Kidney tubule cell (primary cell): ENCODE measurements at places on chromosomes 4 and X.

DNA sequence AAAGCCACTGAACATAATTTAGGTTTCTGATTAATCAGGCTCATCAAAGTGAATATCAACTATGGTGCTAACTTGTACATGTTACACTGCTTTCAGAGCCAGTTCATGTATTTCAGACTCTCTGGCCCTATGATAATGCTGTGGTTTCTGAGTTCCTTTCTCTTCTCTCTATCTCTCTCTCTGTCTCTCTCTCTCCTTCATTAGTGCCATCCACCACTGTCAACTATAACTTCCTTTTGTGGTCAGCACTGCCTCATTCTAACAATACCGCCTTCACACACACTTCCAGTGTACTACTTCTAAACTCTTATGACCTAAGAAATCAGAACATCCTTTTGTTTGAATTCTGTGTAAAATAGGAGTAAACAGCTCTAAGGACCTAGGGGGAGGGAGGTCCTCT, 907.1 kb downstream of the RPA4 start:
- DNase-seq = peak; percentile 6

DNA sequence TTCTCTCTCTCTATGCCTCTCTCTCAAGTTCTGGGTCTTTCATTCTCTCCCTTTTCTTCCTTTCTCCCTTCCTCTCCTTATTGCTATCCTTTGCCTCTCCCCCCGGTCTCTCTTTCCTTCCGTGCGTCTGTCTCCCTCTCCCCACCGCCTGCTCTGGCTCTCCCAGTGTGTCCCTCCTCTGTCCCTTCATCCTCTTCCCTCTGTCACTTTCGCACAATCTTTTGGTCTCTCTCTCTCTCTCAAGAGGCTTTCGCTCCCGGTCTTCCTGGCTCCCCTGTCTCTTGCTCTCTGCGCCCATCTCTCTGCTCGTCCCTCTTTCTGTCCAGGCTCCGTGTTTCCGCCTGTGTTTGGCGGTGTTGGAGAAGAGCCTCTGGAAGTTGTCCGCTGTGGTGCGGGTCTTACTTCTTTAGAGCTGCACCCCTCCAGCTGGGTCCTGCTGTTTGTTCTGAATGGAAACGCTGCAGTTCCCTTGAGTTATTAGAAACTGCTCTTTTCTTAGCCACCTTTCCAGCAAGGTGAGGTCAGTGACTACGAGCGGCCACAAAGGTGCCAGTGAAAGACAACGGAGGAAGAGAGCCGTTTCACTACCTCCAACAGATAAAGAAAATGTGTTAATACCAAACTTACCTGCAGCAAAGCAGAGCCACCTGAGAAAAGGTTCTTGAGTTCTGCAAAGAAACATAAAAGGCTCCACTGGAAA, 1.1 kb downstream of the BMPR1B start:
- peak; percentile 20 for DNase-seq

GRCh38 chr4:163467082-163467770, 6.3 kb downstream of the TKTL2 start:
- DNase-seq = no peak

DNA sequence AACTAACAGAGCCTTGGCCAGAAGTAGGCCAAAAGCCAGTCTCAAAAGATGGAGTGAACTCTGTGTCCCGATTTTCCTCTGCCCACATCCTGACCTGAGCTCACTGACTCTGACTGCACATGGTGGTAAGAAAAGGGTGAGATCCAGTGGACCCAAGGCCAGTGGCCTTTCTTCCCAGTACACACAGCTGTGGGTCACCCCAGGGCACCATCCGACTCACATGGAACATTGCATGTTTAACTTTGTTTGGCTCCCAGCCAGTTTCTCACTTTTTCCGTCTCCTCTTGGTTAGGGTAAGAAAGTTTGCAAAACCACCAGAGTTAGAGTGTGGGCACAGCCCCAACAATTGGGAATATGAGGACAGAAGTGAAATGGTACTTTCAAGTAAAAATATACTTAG, 69.8 kb downstream of the GAB1 start:
- peak; percentile 32 for DNase-seq

GRCh38 chr4:7843831-7844593, 95.6 kb downstream of the AFAP1 start:
- peak; percentile 72 for DNase-seq

- DNase-seq = no peak
Measured at GRCh38 chrX:119759248-119759766, 919 bp downstream of the SOWAHD start.

DNA sequence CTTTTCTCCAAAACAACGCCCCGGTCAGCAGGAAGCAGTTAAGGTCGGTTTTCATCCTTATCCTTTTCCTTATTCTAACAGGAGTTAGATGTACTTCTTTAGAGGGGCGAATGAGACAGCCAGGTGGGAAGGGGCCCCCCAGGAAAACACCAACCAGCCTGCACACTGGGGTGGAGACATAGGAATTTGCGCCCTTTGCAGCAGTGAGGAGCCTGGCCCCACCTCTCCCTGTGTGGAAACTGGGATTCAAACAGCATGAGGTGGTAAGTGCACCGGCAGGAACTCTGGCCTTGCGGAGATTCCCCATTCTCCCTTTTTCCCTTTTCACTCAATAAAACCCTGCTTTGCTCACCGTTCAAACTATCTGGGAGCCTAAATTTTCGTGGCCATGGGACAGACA, 8.0 kb upstream of the FAM47C start:
- no peak for DNase-seq

GRCh38 chr4:87037671-87038334, 103.0 kb downstream of the AFF1 start:
- DNase-seq = no peak

GRCh38 chr4:74104145-74104544, 5.2 kb upstream of the CXCL2 start:
- no peak for DNase-seq

DNA sequence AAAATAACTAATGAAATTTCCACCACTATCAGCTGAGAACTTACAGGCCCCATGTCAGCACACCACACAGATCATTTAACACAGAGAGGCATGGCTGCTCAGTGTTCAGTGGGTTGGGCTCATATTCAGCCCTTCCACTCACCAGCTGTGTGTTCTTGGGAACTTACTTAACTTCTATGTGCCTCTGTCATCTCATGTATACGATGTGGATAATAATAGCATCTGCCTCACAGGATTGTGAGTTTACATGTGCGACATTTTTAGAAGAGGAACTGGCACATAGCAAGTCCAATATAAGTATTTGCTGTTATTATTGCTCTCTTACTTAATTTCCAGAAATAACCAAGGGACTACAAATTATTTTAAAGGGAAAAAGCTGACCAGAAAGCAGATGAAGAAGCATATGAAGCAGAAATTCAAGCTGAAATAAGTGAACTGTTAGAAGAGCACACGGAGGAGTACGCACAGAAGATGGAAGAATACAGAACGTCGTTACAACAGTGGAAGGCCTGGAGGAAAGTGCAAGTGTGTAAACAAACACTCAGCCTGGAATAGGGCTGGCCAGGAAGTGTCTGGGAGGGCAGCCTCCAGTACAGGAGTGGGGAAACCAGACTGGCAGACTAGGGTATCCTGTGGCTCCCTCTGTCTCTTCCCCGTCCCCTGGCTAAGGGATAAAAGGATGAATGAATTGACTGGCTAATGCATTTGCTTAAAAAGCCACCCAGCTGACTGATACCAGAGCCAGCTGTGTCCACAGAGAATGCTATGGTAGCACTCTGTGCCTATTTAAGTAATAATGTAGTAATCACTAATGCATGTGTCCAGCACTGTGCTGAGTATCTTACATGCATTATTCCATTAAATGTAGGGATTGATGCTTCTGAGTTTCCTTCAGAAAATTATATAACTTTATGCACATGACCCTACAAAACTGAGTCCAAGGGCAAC, 67.1 kb downstream of the CC2D2A start:
- DNase-seq = no peak

DNA sequence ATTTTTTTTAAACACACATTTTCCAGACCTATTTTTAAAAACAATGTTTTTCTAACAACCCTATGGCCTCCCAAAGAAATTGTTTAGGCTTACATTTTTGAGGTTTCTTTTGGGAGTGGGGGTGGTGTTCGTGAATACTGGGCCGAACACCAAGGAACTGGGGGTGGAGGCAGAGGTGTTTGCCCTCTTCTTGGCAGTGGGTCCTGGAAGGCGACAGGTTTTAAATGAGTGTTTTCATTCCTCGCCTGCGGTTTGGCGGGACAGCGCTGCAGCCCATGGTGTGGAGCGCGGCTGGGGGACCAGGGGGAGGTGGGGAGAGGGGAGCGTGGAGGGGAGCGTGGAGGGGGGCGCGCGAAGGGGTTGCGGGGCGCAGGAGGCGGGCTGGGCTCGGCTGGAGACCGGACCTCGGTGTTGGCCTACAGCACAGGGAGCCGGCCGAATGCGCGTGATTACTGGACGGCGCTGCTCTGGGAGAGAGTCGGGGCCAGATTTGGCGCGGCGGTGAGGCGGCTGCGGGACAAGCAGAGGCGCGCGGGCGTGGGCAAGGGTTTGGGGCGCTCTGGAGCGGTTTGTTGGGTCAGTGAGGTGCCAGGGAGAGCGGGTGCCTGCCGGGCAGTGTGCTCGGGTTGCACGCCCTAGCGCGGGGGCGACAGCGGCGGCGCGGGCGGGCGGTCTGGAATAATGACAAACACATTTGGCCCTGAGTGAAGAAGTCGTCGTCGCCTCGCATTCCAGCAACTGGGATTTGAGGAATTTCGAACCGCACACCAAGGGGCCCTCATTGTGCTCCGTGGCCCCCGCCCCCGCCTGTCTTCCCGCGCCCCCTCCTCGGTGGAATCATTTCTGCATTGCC, 764 bp downstream of the PDGFRA start:
- DNase-seq = no peak

GRCh38 chrX:155682834-155683233, 70.1 kb upstream of the TMLHE start:
- DNase-seq = no peak

DNA sequence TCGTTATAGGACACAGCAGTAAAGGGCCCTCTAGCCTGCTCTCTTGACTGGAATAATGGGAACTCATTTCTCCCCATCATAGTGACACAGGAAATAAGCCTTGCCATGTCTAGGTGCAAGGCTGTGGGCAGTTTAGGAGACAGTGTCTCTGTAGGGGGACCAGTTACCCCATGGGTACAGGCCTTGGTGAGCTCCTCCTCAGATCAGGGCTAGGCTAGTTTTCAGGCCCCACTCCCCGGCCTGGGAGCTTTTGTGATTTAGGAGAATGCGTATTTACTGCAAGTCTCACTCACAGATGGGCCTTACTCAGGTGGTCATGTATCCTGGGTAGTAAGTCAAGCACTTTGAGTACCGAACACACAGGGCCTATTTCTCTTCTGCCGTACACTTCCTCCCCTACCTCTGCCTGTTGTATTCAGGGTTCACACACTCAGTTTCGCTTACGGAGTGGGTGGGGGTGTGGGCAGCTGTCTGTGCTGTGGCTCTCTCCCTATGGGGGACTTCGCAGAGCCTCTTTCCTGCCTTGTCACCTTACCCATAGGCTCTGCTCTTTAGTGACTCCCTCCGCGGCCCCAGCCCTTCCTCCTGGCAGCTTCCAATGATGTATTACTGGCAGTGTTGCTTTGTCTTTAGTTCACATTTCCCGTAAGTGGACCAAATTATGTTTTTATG, 34.2 kb downstream of the FAM193A start:
- DNase-seq = no peak

DNA sequence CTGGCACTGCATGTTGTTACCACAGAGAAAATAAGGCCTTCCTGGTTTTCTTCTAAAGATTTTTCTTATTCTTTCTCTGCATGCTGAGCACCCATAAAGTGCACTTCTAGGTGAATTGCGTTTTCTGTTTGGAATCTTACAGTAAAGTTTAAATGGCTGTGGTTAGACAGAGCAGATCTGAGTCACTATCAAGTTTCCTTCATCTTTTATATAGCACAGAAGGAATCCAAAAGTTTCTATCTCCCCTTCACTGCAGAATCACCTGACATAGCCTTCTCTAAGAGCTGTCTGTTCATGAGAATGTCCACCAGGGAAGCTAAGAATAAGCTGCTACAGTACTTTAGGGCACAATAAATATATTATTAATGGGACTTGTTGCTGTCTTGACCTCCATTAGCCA, 455.5 kb upstream of the FAM241A start:
- DNase-seq = peak; percentile 7

DNA sequence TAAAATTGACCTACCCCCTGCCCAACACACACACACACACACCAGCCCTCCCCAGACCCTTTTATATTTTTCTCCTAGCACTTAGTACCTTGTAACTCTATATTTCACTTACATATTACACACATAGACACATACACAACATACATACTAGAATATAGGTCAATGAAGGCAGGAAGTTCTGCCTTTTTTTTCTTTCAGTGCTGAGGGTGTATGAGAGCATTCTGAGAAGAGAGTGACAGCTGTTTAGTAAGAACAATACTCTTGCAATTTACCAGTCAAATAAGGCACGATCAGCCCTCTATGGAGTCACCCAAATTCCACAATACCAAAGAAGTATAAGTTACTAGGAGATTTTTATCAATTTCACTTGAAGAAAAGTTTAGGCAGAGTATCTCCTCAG, 33.5 kb downstream of the ACE2 start:
- no peak for DNase-seq

DNA sequence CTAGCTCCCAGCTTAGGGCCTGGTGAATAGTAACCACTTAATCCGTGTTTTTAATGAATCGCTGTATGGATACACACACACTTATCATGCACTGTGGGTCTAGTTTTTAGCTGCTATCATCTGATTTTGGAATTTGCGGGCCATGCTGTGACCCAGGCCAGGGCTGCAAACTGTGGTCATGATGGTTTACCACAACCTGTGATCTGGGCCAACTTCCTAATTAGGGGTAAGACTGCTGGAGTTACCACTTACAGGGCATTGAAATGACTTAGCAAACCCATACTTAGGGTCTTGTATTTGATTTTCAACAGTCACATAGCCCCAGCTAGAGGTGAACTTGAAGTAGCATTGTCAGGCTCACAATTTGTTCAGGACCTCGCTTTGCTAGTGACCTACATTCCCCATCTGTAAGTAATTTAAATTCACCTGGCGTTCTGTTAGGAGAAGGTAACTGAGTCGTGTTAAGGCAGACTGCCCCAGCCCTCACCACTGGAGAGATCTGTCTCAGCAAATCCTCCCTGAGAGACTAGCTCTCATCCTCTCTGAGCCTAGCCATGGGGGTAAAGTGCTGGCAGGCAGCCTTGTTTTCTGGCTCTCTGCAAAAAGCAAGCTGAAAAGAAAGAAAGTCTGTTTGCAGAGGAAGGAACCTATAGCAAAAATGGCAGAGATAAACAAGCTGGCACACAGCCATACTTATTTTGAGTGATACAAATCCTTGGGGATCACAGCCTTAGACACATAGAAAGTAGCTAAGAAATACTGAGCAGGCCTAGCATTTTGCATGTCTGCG, 33.8 kb upstream of the EGFL6 start:
- no peak for DNase-seq

- DNase-seq = no peak
Measured at GRCh38 chr4:52045028-52045427, 6.1 kb upstream of the SPATA18 start.

DNA sequence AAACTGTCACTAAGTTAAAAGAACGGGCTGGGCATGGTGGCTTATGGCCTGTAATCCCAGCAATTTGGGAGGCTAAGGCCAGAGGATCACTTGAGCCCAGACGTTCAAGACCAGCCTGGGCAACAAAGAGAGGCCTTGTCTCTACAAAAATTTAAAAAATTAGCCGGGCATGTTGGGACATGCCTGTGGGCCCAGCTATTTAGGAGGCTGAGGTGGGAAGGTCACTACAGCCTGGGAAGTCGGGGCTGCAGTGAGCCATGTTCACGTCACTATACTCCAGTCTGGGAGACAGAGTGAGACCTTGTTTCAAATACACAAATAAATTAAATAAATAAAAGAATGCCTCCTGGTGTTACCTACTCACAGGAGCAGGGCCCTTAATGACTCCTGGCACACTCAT, 69.5 kb downstream of the APBB2 start:
- DNase-seq = peak; percentile 43
